Gastroesophageal sphincter (tissue), 4 donors: ENCODE measurements at places on chromosomes 1 and 21.
A peak's percentile ranks its signal among the peaks of the same experiment; 100 is the strongest.

DNA sequence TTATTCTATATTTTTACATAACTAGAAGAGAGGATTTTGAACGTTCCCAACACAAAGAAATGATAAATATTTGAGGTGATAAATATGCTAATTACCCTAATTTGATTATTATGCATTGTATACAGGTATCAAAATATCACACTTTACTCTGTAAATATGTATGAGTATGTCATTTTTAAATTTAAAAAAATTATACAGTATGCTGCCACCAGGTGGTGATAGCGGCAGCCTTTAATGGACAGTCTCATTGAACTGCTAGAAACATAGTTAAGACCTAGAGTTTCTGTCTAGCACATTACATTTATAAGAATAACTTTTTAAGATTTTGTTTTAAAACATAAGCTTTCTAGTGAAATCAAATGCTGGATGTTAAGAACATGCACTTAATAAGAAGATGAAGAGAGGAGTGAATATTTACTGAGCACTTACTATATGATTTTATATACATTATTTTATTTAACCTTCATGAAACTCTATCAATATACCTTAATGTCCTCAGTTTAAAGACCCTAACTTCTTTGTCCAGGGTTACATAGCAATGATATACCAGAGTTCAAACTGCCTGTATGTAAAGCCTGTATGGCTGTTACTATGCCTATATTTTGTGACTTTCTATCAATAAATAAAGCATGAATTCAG is 207.1 kb downstream of the NUF2 start:
- no peak for ATAC-seq

GRCh38 chr21:33232291-33233034 is 2.7 kb downstream of the IFNAR2 start:
- ATAC-seq: no peak

DNA sequence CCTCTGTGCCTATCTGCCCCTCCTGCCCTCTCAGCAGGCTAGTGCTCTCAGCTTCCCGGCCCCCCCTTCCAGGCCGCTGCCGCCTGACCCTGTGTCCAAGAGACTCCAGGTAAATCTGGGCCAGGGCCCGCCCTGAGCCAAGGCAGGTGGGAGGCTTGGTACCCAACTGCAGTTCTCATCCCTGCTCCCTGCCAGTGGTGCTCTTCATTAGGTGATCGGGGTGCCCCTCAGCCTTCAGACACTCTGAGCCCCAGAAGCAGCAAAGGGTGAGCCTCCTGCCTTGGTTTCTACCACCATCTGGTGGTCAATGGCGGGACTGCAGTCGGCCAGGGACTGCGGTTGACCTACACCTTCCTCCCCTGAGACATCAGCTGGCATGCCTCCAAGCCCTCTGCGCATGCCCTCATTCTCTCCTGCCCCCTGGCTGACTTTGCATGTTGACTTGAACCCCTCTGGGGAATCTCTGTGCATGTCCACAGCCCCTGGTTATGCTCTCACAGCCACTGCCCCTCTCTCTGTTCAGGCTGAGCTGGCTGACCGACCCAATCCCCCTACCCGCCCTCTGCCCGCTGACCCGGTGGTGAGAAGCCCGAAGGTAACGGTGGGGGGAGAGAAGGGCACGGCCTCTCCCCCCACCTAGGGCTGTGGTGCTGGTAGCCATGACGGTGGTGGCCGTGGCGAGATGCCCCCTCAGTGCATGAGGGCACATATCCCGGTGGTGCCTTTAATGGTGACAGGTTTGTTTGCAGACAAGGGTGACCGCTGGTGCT is 2.0 kb upstream of the EFNA4 start:
- peak; percentile 46 for ATAC-seq

GRCh38 chr1:227948493-227949260 is 945 bp upstream of the WNT9A start:
- no peak for ATAC-seq

DNA sequence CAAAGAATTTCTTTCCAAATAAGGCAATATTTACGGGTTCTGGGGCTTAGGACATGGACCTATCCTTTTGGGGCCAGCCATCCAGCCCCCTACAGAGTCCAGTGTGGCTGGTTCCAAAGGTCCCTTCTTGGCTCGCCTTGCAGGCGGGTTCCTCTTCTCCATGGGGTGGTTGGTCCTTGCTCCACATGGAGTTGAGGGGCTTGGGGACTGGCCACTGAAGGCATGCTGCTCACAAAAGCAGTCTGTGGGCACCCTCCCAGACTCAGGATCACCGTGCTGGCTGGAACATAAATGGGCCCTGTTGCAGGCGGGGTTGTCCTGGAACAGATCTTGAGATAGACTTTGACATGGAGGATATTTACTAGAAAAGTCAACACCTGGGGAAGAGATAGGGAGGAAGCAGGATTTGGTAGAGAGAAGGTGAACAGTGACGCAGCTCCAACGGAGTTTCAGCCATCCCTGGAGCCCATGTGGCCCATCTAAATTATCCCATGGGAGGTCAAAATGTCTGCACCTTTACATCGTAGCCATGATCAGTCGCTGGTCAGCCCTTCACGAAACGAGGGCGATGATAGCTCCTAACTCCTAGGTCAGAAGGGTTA is 39.1 kb upstream of the LRP8 start:
- ATAC-seq: no peak

- ATAC-seq: no peak
Measured at GRCh38 chr21:38643404-38644023, 145.2 kb upstream of the ERG start.

DNA sequence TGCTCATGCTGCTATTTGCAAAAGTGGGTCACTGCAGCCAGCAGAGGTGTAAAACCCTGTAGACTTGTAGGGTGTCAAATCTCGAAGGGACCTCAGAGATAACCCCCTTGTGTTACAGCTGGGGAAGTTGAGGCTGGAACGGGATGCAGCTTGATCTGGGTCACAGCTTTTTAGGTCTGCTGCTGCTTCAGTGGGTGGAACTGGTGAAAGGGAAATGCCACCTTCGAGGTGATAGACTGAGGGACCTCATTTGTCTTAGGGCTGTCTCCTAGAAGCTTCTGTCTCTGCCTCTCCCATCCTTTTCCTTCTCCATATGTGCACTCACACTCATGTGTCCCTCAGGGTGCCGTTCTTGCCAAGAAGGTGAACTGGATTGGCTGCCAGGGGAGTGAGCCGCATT is 35.4 kb downstream of the QSOX1 start:
- ATAC-seq: no peak

GRCh38 chr1:87307931-87308330 is 20.7 kb upstream of the LMO4 start:
- ATAC-seq: no peak

DNA sequence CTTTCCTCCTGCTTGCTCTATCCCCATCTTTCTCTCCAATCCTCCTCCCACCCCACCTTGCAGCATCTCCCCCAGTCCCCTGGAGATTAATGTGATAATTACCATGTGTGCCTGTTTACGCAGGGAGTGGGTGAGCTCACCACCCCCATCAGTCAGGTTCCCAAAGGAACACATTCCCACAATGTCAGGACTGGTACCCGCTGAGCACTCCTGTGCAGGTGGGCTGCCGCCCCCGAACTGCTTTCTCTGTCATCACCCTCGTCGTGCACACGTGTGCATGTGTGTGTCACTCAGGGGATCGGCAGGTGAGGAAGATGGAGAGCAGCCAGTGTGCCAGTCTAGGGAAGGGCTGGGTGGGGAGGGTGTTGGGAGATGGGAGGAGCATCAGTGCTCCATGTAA is 163.4 kb downstream of the CACNA1E start:
- ATAC-seq: peak; percentile 16

DNA sequence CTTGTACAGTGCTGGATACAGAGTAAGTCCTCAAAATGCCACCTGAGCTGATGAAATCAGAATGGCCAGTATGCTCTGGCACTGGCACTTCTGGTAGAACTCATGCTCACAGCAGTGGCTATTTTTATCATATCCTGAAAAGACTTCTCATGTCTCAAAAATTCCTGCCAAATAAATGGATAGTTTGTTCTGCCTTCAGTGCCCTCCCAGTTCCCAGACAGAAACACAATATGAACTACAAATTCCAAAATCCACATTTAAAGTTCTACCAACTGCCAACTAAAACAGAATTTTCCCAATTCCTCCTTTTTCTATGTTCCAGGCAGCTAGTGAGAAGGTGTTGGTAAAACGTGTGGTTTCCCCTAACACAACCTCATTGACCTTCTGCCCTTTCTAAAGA is 51.4 kb upstream of the RGS1 start:
- peak; percentile 72 for ATAC-seq

DNA sequence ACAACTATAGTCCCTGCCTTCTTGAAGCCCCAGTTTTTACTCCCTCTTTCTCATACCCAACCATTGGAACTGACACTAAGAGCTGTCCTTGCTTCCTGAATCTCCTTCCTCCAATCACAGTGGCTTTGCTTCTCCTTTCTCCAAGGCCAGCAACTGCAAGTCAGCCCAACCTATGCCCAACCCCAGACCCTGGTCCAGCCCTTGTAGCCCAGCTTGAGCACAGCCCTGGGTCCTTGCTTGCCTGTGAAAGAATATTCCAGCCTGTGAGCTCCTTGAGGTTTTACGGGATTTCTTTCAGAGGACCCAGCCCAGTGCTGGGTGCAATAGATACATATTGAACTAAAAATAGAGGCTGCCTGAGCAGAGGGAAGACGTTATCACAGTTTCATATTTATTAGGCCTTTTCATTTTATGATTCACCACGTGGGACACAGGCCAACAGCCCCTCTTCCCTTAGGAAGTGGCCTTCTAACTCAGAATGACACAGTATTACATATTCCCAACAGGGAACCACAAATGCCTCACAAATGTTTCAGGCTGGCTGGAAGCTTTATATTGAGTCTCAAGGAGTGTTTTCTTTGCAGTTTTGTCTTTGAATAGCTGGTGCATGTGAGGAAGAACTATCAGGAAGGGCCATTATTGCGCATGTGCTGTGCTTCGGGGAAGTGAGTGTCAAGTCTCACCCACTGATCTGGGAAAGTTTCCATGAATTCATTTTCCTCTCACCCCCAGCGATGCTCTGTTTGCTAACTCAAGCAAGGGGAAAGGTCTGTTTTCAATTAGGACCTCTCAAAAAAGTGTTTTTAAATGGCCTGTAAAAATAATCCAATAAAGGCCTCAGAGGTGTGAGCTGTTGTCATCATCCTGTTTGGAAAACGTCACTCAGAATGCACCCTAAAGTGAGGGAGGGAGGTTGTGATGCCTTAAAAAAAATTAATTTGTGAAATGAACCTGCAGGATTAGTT is 92.3 kb upstream of the NFIA start:
- ATAC-seq: peak; percentile 50

DNA sequence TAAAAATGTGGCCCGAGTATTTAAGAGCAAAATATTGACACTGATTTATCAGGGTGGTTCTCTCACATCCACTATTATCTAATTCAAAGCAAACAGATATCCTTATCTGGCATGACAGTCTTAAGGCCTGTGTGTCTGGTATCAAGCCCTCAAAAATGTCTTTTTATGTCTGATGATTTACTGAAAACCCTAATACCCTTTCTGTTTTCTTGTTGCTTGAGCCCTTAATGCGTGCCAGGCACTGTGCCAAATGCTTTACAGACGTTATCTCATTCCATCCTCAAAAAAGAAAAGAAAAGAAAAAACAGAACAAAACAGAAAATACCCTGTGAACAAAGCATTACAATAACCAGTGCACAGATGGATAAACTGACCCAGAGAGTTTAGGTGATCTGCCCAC is 5.7 kb downstream of the DUSP23 start:
- ATAC-seq: no peak

DNA sequence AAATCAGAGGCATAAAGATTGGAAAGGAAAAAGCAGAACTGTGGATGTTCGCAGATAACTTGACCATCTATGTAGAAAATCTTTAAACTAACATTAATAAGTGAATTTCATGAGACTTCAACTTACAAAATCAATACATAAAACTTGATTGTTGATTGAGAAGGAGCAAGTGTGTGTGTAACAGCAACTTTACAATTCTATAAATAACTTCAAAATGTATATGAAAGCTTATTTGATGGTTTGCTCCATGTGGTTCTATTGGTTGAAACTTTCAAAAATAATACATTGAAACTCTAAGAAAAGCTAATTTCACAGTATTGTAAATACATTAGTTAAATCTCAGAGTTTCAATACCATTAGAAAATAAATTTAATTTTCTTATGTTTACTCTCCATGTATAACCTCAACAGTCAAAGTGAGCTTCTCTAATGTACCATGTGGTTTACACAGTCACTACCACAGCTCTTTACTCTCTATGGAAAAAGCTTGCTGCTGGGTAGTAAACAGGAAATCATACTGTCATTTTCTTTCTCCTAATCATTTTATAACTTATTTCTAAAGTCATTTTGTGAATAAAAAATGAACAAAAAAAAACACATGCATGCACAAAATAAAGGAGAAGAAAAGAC is 12.0 kb downstream of the AKT3 start:
- no peak for ATAC-seq

DNA sequence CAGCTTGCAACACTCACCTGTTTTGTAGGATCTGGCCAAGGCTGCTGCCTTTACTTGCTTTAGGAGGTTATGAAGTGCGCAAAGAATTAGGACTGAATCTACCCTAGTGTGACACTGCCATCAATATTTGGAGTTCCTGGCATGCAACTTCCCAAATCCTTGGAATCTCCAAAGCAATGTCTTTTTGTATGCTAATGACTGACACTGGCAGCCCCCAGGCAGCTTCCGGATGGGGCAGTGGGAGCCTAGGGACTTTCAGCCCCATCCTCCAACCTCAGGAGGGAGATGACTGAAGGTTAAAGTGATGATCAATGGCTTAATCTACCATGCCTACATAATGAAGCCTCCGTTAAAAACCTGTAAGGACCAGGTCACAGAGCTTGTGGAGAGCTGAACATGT is 5.5 kb downstream of the RCC2 start:
- ATAC-seq: no peak

DNA sequence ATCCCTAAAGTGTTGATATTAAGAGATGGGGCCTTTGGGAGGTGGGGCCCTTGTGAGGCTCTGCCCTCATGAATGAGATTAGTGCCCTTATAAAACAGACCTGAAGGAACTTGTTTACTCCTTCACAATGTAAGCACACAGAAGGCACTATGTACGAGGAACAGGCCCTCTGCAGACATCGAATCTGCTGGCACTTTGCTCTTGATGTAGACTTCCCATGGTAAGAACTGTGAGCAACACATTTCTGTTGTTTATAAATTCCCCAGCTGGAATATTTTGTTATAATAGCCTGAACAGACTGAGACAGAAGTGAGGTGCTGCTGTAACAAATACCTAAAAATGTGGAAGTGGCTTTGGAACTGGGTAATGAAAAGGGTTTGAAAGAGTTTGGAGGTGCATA is 193.2 kb downstream of the TGFB2 start:
- no peak for ATAC-seq
